Activated T-helper 9 cell treated with anti-CD3 and anti-CD28 coated beads, Interleukin-2, amount 50 U/mL, for 16 hours (primary cell): ENCODE measurements at places on chromosomes 13 and 19.

DNA sequence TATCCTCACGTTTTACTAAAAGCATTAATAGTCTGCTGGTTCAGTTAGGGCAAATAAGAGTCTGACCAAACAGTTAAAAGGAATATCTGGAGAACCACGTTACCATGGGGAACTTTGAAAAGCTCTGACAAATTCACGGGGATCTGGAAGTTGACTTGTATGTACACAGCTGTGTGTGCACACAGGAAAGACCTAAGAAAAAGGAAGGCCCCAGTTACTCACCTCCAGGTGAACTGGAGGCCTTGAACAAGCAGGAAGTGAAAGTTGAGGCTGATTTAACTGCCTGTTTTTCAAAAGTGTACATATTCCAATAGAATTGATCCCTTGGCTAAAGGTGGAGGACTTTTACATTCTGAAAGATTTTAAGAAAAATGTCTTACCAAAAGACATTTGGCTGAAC lies 1891.6 kb upstream of the PCDH20 start:
- no peak for DNase-seq

DNA sequence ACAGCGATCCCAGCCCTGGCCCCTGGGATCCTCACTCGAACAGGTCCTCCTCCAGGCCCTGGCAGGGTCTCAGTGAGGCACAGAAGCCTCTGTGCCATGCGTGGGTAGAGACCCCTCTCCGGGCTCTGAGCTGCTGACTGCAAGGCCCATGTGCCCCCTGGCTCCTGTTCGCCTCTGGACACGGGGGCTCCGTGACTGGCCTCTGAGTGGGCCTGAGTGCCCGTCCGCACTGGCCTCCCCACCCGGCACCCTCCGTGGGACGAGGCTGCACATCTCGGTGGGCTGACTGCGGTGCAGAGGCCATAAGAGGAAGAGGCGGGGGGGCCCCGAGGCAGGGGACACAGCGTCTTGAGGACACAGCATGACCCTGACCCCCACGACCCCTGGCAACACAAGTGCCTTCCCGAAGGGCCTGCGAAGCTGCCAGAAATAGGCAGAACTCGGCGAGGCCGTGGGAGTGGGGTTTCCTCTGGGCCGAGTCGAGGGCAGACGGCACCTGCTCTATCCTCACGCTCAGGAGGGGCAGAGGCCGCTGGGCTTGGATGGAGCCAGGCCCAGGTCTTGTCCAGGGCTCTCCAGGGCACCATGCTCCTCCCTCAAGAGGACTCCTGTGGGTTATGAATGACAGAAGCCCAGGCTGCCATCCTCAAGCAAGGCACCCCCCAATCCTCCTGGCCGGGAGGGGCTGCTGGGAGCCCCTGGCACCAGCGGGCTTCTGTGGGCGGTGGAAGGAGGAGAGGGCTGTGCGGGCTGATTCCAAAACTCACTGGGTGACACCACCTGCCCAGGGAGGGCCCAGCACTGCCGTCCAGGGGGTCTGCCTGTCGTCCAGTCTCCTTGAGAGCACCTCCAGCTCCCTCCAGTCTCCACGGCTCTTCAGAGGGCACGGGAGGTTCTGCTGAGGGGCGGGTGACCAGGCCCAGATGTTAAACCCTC lies 52.6 kb downstream of the RASA3 start:
- no peak for DNase-seq

DNA sequence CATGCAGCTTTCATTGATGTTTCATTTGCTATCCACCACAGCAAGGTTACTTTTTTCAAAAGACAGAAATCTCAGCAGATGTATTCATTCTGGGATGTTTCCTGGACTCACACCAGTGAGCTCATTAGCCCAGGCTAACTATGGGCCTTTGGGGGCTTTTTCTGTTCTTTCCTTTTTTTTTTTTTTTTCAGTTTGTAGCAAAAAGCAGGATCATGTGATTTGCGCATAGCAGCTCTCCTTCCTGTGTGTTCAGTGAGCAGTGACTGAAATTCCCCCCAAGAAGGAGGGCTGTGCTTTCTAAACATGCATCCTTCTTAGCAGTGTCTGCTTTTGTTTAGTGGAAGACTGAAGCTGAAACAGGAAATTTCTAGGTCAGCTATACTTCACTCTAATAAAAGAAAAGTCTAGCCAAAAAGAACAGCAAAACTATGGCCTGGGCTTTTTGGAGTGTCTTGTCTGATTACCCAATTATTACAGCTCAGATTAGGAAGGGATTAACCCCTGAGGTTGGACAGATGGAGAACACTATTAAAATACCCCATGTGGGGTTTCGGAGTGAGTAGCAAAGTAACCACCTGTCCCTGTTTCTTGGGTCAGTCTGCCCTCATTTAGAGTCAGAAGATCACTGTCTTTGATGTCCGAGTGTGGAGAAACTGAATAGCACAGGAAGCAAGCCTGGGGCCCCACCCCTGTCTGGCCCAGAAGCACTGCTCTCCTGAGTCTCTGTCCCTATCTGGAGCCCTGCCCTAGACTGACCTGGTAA lies 8.9 kb upstream of the AMER2 start:
- DNase-seq = no peak

- DNase-seq = no peak
These were observed 11.5 kb upstream of the OXGR1 start for GRCh38 chr13:97005625-97006262.

DNA sequence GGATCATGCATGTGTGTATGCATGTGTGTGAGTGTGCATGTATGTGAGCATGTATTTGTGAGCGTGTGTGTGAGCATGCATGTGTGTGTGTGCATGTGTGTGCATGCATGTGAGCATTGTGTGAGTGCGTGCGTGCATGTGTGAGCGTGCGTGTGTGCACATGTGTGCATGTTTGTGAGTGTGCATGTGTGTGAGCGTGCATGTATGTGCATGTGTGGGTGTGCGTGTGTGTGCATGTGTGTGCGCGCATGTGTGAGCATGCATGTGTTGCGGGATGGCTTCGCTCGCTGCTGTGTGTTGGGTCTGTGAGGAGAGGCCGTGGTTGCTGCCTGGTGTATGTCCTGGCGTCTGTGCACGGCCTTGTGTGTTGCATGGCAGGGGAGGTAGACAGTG lies 32.4 kb downstream of the PAK4 start:
- no peak for DNase-seq

GRCh38 chr19:52115526-52116053 lies 20.0 kb upstream of the ZNF841 start:
- DNase-seq = no peak

DNA sequence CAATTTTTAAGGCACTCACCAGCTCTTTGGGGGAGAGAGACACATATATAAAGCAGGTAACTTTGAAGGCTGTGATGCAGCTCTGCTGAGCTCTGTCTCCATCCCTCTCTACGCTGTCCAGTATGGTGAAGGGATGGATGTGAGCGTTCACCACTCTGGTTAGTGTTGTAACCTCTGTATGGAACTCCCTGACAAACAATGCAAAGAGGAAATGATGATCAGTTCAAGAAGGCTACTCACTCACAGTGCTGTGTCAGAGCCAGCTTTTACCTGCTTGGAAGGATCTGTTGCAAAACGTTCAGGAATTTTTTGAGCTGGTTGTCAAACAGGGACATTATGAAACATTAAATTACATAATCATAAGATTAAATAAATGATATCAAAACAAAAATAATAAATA lies 90.8 kb upstream of the SLC10A2 start:
- no peak for DNase-seq

DNA sequence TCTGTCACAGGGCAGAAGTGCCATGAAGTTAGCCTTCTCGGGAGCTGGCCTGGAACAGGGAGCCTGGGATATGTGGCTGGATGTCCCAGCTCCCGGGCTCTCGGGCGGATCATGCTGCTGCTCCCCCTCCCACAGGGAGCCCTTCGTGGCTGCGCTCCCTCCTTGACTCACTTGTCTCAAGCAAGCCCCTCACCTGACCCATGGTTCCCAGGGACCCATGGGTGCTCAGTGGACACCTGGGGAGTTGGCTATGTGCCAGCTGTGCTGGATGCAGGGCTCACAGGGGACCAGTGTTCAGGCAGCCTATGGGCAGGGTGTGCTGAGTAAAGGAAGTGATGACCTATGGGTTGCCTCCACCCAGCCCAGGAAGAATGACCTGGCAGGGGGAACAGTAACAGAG lies 213.1 kb upstream of the SGCG start:
- DNase-seq = no peak

- no peak for DNase-seq
These were observed 275.0 kb upstream of the DACH1 start for GRCh38 chr13:72141855-72142519.

DNA sequence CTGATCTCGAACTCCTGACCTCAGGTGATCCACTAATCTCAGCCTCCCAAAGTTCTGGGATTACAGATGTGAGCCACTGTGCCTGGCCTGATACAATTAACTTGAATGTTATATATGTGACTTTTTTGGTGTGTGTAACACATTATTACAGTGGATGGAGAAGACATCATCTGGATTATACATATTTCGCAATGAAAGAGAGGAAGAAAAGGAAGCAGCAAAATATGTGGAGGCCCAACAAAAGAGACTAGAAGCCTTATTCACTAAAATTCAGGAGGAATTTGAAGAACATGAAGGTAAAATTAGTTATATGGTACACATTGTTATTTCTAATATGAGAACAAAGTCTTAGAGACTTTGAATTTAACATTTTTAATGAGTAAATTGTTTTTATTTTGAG lies 55.5 kb downstream of the BRCA2 start:
- no peak for DNase-seq

DNA sequence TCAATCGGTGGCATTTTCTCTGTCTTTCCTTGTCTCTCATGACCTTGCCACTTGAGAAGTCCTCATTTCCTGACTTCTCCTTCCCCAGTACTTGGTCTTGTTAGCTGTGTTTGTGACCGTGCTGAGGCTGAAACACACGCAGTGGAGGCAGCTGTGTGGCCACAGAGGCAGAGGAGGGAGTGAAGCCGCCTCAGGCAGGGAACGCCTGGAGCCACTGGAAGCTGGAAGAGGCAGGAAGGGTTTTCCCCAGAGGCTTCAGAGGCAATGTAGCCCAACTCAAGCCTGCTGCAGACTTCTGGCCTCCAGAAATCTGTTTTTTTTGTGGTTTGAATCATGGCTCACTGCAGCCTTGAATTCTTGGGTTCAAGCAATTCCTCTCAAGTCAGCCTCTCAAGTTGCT lies 29.2 kb upstream of the ARGLU1 start:
- no peak for DNase-seq

DNA sequence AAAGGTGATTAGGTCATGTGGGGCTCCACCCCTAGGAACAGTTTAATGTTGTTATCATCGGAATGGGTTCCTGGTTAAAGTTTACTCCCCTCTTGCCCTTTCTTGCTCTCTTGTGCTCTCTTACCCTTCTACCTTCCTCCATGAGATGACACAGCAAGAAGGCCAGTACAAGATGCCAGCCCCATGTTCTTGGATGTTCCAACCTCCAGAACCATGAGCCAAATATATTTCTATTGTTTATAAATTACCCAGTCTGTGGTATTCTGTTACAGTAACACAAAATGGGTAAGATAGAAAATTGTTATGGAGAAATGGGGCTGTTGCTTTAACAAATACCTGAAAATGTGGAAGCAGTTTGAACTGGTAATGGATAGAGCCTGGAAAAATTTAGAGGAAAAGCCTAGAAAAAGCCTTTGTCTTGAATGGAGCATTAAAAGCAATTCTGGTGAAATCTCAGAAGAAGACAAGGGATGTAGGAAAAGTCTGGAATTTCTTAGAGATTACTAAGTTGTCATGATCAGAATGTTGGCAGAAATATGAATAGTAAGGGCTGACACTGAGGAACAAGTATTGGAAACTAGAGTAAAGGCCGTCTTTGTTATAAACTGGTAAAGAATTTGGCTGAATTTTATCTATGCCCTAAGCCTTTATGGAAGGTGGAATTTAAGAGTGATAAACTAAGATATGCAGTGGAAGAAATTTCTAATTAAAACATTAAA lies 53.5 kb upstream of the TSC22D1 start:
- DNase-seq = no peak

DNA sequence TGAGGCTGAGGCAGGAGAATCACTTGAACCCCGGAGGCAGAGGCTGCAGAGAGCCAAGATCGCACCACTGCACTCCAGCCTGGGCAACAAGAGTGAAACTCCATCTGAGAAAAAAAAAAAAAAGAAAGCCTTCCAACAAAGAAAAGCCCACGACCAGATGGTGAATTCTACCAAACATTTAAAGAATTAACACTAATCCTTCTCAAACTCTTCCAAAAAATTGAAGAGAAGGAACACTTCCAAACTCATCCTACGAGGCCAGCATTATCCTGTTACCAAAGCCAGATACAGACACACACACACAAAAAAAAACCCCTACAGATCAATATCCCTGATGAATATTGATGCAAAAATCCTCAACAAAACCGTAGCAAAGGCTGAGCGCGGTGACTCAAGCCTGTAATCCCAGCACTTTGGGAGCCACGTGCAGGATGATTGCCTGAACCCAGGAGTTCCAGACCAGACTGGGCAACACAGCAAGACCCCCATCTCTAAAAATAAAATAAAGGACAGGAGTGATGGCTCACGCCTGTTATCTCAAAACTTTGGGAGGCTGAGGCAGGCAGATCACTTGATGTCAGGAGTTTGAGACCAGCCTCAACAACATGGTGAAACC lies 6.2 kb upstream of the EVI5L start:
- no peak for DNase-seq

- DNase-seq = no peak
These were observed 308.1 kb downstream of the LIG4 start for GRCh38 chr13:107907065-107907805.

DNA sequence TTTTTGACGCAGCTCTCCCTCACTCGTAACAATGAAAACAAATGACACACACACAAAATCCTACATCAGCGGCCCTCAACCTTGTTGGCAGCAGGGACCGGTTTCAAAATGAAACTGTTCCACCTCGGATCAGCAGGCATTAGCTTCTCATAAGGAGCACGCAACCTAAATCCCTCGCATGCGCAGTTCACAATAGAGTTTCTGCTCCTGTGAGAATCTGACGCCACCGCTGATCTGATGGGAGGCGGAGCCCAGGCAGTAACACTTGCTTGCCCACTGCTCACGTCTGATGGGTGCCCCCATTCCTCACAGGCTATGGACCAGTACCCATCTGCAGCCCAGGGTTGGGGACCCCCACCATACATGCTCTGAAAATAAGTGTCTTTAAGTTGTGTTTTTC lies 43.4 kb downstream of the DHRS12 start:
- no peak for DNase-seq

DNA sequence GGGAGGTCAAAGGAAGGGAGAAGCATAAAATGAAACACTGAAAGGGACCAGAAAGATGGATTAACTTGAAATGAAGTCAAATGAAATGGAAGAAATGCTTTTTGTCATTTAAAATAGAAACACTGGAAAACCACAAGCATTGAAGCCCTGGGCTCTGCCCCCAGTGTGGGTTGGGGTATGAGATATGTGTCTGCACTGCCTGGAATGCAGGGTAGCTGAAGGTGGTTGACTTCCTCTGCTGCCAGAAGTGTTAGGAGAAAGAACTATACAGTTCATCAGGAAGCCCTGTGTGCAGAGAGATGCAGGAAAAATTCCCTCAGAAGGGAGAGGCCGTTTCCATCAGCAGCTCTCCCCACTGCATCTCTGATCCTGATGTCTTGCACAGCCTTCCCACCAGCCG lies 69.2 kb downstream of the DHRS12 start:
- no peak for DNase-seq
